ENCODE measurements at places on chromosomes 1 and 21. TPM values are rescaled to one million over a fixed set of nuclear protein-coding genes. Genes with fewer than 3 reads are reported as not detected.

The B3GALT5 gene
- 2.0 TPM for polyA plus RNA-seq

The FTCD gene
- 14.0 TPM for polyA plus RNA-seq

The DDAH1 gene
- polyA plus RNA-seq: 8.1 TPM

The AMIGO1 gene
- 4.9 TPM for polyA plus RNA-seq

The NID1 gene
- 7.6 TPM for polyA plus RNA-seq

The PROK1 gene
- polyA plus RNA-seq: 0.53 TPM

The LRRN2 gene
- 0.65 TPM for polyA plus RNA-seq

The WDR64 gene
- polyA plus RNA-seq: not detected

The ANKRD34A gene
- 0.34 TPM for polyA plus RNA-seq

The FAM131C gene
- polyA plus RNA-seq: 13.5 TPM

The ADAMTS5 gene
- polyA plus RNA-seq: 0.54 TPM

The RAB7B gene
- polyA plus RNA-seq: 0.73 TPM

DNA sequence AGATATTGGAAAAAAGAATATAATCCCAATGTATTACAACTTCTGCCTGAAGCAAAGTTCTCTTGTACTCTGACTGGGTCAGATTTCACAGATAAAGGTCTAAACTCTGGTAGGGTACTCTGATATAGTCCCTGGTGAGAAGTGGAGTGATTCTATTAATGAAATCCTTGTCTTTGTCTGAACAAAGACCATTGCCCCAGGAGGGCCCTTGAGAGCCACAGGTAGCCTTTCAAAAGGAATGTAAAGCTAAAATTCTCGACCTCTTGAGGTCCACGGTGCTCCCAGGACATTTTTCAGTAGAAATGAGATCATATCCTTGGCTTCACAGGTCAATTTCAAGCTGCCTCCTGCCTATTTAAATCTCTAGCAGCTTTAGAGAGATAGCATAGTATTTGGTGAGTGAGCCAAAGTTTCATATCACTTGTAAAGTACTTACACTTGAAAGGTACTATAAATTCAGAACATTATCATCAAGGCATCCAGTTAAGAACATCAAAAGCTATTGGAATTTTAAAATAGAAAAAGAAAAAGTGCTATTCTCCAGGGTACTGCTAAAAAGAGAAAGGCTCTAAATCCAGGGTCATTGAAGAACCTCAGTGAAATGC lies 10.1 kb downstream of the TNNI3K start:
- no peak for DNase-seq

GRCh38 chr1:43232074-43232473 lies 37.7 kb upstream of the TMEM125 start:
- no peak for DNase-seq

- peak; percentile 13 for DNase-seq
Observed at GRCh38 chr1:102296116-102296515, 299.4 kb upstream of the OLFM3 start.

DNA sequence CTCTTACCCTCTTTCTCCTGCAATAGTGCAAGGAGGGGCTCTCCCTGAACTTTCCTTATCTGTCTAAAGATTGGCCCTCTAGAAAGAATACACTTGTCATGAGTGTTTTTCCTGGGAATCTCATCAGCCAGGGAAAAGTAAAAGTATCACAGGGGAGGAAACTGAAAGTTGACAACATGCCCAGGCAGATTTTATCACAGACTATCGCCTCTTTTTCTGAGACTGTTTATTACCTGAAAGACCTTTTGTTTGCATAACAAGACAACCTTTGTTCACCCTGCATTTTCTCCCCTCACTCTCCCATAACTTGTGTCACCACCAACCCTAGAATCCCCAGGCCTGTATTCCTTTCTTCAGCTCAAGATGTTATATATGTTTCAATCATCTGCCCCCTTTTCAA lies 794.7 kb upstream of the ADAMTS5 start:
- no peak for DNase-seq

DNA sequence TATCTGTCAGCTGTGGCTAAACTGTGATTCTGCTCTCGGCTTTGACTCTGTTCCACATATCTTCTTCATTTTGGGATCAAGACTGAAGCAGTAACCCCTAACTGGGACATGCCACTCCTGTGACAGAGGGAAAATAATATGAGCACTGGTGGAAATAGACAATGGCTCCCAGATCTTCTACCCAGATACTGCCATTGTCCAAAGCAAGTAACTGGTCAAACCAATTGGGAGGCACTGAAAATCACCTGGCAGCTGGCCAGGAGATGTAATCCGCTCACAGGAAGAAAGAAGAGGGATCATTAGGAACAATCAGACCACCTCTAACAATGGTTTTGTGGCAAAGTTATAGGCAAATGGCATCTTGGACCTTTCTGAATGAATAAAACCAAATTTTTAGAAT lies 10.7 kb downstream of the SNX7 start:
- no peak for DNase-seq

- no peak for DNase-seq
Observed at GRCh38 chr1:223815865-223816264, 29.9 kb downstream of the TP53BP2 start.

DNA sequence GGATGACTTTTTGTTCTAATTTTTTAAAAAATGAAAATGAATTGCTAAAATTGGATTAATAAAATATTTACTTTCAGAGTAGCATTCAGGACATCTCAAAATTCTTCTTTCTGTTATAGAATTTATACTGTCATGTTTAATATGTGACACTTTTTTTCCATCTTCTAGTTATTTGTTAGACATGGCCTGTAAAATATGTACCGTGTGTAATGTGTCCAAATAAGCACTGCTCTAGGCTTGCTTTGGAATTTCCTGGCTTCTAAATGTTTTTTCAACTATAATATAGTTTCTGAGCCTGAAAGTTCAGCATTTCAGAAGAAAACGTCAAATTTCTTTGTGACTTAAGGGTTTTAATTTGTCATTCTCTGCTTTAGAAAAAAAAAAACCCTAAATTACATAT lies 243.6 kb downstream of the DNM3 start:
- no peak for DNase-seq

- DNase-seq: no peak
Observed at GRCh38 chr1:211113566-211113965, 20.4 kb downstream of the KCNH1 start.

DNA sequence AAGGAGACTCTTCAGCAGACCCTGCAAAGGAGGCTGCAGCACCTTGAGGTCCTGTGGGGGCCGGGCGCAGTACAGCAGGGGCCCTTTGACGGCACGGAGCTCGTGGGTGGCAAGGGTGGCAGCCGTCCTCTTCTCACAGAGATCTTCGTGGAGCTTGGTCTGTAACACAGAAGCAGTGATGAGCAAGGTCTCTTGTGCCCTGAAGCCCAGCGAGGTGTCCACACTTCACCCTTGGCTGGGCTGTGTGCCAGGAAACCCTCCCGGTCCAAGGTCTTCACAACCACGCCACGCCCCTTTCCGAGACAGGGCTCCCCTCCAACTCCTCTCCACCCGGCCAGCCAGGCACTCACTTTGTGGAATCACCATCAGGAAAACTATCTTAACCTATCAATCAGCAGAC lies 11.3 kb downstream of the LRRC47 start:
- no peak for DNase-seq

- no peak for DNase-seq
Observed at GRCh38 chr21:35207322-35207721, 158.2 kb upstream of the RUNX1 start.

DNA sequence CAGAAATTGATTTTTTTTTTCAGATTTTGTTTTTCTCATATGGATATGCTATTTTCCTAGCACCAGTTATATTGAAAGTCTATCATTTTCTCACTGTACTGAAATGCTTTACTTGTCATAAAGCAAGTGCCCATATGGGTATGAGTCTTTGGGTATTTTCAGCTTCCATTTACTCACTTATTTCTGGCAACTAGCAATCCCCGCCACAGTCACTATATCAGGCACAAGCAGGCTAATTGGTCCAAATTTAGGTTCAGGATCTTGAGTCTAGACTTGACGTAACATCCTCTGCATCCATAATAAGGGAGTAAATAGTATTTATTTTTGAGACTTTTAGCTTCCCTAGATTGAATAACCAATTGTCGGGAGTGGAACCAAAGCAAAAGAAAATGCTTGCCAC lies 2.1 kb downstream of the OR10X1 start:
- no peak for DNase-seq

DNA sequence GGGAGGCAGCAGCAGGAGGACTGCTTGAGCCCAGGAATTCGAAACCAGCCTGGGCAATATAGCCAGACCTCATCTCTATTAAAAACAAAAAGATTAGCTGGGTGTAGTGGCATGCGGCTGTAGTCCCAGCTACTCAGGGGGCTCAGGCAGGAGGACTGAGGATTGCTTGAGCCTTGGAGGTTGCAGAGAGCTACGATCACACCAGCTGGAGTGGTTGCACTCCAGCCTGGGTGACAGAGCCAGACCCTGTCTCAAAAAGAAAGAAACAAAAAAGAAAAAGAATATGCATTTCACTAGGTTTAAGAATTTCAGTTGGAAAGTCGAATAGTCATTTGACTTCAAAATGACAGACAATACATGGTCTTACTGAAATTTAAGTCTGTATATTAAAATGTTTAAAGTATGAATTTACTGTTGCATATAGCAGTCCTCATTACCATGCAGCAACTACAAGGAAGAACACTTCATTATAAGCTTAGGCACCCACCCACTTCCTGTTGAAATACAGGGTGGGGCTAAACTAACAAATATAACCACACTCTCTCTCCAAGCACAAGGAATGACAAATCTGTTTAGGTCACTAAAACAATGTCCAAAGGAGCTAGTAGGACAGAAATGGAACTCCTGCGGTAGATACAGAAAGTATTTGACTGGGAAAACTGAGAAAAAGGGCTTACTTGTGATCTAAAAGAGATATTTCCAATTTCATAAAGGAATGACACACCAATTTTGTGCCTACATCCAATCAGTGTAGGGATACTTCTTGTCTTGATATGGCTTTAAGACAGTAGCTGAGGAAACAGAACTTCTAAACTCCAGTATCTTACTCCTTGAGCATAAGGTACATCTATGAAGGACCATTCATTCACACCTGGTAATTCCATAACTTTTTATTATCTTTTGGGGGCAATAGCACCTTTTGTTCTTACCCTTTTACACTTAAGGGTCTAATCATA lies 44.1 kb downstream of the GPR3 start:
- DNase-seq: no peak

DNA sequence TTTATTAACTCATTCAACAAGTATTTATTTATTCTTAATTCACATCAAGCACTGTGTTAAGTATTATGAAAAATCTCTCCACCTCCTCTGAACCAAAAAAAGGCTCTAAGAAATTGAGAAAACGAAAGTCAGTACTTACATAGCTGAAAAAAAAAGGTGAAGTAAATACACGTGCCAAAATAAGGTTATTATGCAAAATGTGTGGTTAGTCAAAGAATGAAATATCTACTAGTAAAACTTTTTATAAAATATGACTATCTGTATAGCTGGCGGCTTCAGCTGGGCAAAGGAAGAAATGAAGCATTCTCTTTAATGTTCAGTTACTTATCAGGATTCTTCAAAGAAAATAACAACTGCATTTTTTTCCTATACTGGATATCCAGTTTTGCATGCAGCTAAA lies 35.5 kb upstream of the ASPM start:
- DNase-seq: no peak

GRCh38 chr1:174761901-174762585 lies 237.7 kb upstream of the CACYBP start:
- DNase-seq: no peak

- DNase-seq: no peak
Observed at GRCh38 chr21:26736449-26736848, 108.8 kb downstream of the ADAMTS1 start.

DNA sequence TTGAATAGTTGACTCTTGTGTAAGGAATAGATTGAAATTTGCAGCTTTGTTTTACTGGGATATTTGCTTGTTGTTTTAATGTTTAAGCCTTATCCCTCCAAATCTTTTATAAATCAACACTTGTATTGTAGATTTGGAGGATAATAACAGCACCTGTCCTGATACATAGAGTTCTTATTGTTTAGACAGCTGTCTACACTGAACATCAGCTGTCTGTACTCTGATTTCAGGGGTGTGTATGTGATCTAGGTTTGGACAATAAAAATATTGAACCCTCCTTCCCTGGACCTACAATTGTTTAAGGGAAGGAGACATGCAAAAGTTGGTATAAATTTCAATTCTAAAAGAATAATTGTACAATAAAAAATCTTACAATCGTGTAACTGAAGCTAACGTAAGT lies 48.3 kb upstream of the DPH5 start:
- DNase-seq: no peak

DNA sequence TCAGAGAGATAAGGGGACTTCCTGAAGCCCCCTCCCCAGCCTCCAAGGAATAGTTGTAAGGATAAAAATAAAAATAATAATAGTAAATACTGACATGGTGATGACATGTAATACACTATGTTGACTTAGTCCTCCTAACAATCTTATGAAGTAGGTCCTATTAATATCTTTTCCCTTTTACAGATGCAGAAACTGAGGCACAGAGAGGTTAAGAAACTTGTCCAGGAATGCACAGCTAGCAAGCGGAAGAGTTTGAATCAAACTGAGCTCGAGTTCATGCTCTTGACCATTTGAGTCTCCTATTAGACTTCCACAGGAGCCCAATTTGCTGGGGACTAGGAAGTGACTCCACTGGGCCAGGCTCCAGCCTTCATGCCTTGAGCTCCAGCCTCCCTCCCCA lies 194.8 kb downstream of the GRIK3 start:
- no peak for DNase-seq

- no peak for DNase-seq
Observed at GRCh38 chr1:174153085-174153824, 6.1 kb upstream of the RABGAP1L start.

- no peak for DNase-seq
Observed at GRCh38 chr1:83102630-83103071, 896.3 kb downstream of the TTLL7 start.

GRCh38 chr1:6625584-6626149 lies 999 bp downstream of the THAP3 start:
- DNase-seq: no peak
